EH (cell line): ENCODE measurements at places on chromosomes 7 and 10.

DNA sequence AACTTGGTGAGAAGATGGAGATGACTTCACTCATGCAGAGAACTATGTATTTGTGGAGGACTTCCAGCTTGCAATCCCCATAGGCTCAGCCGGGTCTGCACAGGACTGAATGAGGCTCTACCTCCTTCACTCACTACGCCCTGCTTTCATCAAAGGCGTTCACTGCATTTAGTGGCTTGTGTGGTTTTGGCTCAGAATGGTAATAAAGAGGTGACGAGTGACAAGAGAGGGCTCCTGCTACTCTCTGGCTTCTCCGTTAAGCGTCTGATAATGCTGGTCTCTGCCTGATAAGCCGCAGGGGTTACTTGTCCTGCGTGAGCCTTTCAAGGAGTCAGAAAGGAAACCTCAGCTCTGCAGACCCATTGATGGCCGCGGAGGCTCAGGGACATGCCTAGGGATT is 343.4 kb downstream of the PRPF18 start:
- no peak for DNase-seq

GRCh38 chr10:56874950-56875349 is 513.9 kb upstream of the ZWINT start:
- DNase-seq: no peak

- no peak for DNase-seq
Measured at GRCh38 chr10:115091161-115091560, 2.0 kb upstream of the ATRNL1 start.

DNA sequence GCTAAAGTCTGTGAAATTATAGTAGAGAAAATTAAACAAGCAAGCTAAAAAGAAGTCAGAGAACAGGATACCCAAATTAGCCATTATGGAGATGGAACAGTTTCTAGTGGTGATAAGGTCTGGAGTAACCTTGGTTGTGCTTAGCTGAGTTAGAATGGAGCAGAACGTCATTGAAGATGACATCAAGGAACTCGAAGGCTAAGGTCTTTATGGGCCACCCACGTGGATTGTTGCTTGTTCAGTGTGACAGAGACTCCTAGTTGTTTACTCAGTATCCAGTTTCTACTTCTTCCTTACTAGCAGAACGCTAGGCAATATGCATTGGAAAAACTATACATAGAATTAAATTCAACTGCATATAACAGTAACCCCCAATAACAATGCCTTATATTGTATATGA is 39.7 kb downstream of the AHCYL2 start:
- no peak for DNase-seq

DNA sequence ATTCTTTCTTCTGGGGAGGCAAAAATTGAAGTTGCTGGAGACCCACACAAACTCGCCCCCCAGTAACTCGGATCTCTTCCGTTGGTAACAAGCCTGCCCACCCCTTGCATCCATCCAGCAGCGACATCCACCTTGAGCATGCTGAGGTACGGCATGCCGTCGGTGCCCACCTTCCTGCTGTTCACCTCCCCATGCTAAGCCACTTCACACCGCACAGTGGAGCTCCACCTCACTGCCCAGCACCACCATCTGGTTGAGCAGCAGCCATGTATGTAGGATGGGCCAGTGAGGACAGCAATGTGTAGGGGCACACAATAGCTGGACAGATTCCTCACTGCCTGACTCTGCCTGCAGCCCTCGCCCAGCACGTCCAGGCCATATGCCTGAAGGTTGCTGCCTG is 138.1 kb upstream of the ZNF92 start:
- no peak for DNase-seq

DNA sequence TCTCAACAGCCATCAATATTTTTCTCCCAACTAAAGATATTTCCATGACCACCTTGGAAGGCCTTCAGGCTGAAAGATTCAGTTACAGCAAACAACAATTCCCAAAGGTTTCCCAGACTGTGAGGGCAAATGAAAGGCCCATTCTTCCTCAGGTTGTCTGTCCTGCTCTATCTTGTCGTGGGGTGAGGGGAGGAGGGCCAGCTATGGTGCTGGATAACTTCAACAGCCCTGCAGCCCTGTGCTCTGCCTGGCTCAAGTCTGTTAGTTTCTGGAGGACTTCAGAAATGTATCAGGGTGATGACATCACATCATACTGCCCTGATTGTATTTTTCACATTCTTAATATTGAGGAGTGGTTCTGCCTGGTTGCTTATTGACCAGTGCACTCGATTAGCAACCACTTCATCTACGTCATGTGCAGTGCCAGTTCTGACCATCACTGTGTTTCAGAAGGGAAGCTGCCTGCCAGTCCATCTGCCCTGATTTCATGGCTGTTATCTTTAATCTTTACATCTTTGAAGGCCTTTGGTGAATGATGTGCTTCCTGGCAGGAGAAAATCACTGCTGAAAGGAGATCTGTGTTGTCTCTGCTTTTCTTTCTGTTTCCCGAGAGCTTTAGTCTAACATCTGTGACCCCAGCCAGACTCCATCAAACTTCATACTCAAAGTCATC is 135.5 kb downstream of the NRF1 start:
- no peak for DNase-seq

- DNase-seq: no peak
Measured at GRCh38 chr7:51077987-51078370, 238.6 kb downstream of the COBL start.
